ENCODE measurements at places on chromosomes 3 and 15.
A peak's percentile ranks its signal among the peaks of the same experiment; 100 is the strongest.

GRCh38 chr3:28576614-28577200 lies 228.1 kb upstream of the AZI2 start:
- DNase-seq = peak; percentile 32

GRCh38 chr3:177610262-177610661 lies 413.0 kb upstream of the TBL1XR1 start:
- no peak for DNase-seq

DNA sequence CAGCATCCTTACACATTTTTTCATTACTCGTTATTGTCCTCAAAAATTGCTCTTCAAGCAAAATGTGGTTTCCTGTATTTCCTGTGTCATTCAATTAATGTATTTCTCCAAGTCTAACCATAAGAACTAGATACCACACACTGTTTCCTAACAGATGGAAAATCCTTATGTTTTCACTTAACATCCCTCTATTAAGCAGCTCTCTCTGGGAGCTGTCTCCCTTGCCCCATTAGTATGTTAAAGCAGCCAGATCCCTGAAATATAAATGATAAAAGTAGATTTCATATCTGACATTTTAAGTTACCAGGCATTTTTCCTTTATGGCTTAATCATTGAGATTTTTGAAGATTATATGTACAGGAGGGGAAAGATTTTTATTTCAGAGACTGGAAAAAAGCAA lies 15.9 kb downstream of the PFN2 start:
- DNase-seq = no peak

- DNase-seq = no peak
Measured at GRCh38 chr3:194871143-194871863, 185.6 kb downstream of the FAM43A start.

- DNase-seq = peak; percentile 30
Measured at GRCh38 chr3:195441992-195442572, 738 bp downstream of the ACAP2 start.
